ENCODE measurements at places on chromosomes 13 and 19.

DNA sequence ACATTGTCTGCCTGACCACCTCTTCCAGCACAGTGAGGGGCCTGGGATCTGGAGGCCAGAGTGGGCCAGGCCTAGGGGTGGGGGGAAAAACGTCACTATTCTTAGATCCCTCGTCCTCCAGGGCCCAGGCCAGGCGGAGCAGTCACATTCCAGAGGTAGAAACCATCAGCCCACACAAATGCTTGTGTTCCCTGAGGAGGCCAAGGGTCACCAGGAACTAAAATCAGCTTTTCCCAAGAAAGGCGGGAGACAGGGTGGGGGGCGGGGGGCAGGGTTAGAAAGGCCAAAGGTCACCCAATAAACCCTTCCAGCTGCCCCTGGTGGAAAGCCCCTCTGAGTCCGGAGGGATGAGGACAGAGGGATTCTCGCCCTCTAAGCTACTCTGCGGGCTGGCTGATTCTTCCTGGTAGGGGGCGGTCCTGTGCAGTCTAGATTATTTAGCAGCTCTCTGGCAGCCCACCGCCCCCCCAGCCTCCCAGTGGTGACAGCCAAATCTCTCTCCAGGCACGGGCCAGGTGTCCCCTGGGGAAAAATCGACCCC, 23.5 kb upstream of the CCL25 start:
- DNase-seq, result no peak

GRCh38 chr13:112441226-112441625, 65.1 kb downstream of the SPACA7 start:
- no peak for DNase-seq

GRCh38 chr13:77544355-77544754, 8.8 kb downstream of the SCEL start:
- DNase-seq, result no peak

DNA sequence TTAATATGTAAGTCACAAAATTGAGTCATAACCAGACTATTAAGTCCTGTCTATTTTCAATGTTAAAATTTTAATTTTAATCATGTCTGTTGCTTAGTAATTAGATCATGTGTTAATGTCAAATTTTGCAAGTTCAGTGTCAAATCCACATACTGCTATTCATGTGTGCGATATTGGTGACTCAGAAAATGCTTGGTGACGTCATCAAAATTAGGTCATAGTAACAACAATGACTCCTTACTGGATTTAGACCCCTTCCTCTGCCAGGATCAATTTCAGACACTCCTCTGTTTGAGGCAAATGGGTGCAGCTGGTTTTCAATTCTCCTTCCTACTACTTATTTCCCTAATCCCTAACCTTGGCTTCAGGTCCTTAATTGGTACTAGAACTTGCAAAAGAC, 1394.3 kb upstream of the SLC10A2 start:
- no peak for DNase-seq

- no peak for DNase-seq
Observed at GRCh38 chr19:10566658-10567410, 1.0 kb upstream of the KRI1 start.

GRCh38 chr19:30471441-30471840, 99.3 kb downstream of the ZNF536 start:
- no peak for DNase-seq

- DNase-seq, result no peak
Observed at GRCh38 chr13:72208112-72208645, 341.2 kb upstream of the DACH1 start.

Measured in stimulated activated CD4-positive, alpha-beta T cell treated with anti-CD3 and anti-CD28 coated beads, Interleukin-1b, Interleukin-23, amount 100 ng/mL, for 1 hour (primary cell).